Activated CD8-positive, alpha-beta memory T cell treated with anti-CD3 and anti-CD28 coated beads, Interleukin-2, amount 50 U/mL, for 48 hours (primary cell): ENCODE measurements at places on chromosomes 16 and 17.
A peak's percentile ranks its signal among the peaks of the same experiment; 100 is the strongest.

DNA sequence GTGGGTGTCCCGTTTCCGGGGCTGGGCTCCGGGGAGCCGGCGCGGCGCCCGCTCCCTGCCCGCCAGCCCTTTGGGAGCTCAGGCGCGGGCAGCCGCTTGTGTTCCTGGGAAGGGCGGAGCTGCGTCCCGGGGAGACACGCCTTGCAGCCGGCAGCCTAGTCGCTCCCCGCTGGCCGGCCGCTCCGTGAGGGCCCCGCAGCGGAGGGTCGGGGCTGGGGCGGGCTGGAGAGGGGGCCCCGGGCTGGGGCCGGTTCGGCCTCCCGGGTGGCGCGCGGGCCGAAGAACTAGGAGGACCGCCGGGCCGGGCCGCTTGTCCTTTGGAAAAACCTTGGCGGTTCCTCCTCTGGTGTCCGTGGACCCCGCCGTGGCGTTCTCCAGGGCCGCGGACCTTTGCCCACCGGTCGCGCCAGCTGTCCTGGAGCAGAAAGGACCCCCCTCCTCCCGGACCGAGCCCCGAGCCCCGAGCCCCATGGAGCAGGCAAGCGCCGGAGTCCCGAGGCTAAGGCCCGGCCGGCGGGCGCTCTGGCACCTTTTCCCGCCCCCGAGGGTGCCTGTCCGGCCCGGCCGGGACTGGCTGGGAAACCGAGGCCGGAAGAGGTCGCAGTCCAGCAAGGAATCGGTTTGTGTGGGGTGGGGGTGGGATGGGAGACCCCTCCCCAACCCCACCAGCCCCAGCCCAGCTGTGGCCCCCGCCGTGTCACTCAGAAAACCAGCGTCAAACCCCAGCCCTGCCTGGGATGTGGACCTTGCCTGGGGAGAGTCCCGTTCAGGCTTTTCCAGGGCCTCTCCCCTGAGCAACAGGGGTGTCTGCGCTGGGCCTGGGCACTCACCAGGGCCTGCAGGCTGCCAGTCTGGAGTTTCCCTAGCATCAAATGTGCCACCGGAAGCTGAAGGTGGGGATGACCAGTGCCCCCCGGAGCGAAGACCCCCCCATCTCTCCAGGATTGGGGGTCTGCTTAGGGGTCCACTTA lies 6.8 kb upstream of the TBC1D3B start:
- no peak for DNase-seq

GRCh38 chr16:57514791-57515600 lies 21.4 kb downstream of the CCDC102A start:
- no peak for DNase-seq

GRCh38 chr16:86906623-86907022 lies 328.3 kb downstream of the FOXL1 start:
- DNase-seq: no peak

DNA sequence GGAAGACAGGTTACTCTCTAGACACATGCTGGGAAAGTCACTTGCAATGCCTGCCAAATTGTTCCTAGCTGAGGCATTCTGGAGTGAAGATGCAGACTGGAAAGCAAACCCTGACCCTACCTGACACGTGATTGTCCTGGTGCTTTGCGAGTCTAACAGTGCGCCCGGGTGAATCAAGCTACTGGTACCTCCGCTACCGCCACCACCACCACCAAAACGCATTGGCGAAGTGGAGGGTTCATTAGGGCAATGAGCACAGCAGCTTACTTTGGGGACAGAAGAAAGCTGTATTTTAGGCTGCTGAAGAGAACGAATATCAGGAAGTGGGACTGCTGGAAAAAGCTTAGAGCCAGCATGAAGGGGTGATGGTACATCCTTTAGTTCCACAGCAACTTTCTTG lies 7.0 kb downstream of the MARF1 start:
- DNase-seq: no peak

DNA sequence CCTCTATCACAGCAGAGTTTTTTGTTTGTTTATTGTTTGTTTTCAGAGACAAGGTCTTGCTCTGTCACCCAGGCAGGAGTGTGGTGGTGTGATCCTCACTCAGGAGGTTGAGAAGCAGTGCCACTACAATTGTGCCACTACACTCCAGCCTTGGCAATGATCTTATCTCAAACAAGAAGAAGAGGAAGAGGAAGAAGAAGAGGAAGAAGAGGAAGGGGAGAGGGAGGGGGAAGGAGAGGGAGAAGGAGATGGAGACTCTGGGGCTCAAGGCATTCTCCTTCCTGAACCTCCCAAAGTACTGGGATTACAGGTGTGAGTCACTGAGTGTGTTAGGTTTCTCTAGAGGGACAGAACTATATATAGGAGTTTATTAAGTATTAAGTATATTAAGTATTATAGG lies 17.1 kb upstream of the C17orf58 start:
- DNase-seq: no peak

DNA sequence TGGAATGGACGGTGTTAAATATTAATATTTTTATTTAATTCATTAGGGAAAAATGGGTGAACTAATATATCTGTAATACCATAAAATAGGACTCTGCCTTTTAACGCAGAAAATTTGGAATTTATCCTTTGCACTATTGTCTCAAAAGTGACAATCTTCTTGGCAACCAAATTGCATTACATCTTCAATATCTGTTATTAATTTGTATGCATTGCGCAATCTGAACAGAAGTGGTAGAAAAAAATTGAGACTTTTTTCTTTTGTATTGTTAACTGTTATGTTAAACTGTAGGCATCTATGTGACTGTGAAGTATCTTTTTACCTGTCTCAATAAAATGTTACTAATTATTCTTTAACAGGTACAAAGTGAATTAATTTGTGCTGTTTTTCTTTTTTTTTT lies 55.6 kb downstream of the PPM1E start:
- no peak for DNase-seq

DNA sequence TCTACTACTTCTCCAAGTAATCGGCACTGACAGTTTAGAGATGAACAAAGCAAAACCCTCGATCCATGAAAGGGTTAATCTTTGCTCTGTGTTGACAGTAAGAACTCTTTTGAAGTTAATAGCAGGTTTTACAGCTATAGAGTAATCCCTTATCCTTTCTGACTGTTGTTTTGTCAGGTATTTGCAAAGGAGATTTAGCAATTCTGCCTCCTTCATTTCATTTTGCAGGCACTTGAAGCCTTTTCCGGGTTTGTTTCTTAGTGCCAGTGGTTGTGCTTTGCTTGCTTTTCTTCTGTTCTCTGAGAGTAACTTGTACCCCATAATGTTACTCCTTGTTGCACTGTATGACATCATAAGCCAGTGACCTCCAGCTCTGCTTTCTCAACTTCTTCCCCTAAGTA lies 64.5 kb downstream of the TANGO6 start:
- DNase-seq: no peak

DNA sequence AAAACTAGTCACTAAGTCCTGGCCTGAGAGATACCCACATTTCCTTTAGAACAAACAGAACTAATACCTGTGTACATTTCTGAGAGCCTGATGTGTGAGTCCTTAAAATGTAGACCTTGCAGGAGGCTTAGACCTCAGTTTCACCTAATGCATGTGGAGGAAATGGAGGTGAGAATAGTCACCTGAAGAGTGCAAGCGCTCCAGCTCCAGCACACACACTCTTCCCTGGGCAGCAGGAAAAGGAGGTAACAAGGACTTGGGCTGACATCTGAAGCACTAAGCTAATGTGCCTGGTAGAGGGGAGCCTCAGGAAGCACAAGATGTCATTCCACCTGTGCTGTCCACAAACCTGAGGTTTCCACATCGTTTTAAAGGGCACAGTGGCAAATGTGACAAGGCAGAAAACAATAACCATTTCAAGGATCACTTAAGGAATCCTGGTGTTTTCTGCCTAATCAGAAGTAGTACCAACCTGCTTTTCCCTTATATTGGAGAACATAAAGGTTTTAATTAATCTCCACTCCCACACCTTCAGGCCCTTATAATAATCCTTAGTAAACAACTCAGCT lies 17.2 kb upstream of the RSL1D1 start:
- no peak for DNase-seq

DNA sequence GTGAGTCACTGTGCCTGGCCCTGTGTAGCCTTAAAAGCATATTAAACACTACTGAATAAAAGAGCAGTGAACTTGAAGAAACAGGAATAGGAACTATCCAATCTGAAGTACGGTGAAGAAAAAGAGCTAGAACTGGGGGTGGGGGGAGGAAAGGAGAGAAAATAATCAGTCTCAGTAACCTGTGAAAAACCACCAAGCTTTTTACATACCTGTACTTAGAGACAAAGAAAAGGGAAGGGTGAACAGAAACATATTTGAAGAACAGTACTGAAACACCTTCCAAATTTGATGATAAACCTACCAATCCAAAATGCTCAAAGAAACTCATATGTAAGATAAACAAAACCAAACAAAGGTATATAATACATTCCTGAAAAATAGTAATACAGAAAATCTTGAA lies 77.5 kb downstream of the USP32 start:
- no peak for DNase-seq

GRCh38 chr16:87278191-87279093 lies 38.8 kb downstream of the C16orf95 start:
- peak; percentile 81 for DNase-seq

GRCh38 chr17:77489239-77489892 lies 348.6 kb downstream of the SEC14L1 start:
- no peak for DNase-seq

GRCh38 chr17:55158439-55158838 lies 106.3 kb upstream of the HLF start:
- no peak for DNase-seq

DNA sequence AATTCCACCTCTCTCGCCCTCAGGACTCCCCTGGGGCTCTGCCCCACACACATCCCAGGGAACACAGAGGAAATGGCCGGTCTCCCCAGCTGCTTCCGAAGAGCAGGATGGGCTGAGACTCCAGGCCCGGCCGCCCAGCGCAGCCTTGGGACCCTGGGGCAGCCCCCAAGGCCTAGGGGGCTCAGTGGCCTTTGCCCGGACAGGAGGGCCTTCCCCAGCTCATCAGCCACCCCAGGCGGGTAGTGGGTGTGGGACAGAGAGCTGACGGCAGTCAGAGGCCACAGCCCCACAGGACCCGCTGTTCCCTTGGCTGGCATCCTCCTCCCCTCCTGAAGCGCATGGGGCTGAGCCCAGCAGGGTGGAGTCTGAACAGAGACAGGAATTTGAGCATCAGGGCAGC lies 6.2 kb upstream of the CBFA2T3 start:
- DNase-seq: no peak
